ENCODE measurements at places on chromosomes 2 and 18. TPM values are rescaled to one million over a fixed set of nuclear protein-coding genes. Genes with fewer than 3 reads are reported as not detected.

DNA sequence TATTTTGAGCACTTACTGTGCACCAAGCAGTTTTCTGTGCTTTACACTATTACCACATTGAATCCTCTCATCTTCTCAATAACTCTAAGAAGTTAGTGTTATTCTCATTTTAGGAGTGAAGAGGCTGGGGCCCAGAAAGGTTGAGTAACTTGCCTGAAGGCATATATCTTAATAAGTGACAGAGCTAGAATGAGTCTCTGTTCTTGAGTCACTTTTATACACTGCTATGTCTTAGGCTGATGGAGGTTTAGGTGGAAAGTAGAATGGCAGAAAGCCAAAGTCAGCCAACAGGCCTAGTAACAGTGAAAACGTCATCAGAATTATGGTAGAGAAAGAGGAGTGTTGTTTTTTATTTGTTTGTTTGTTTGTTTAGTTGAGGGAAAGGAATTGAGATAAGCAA is 27.9 kb upstream of the RPE start:
- no peak for DNase-seq

GRCh38 chr2:14634489-14635390 is 2.2 kb downstream of the LRATD1 start:
- no peak for DNase-seq

DNA sequence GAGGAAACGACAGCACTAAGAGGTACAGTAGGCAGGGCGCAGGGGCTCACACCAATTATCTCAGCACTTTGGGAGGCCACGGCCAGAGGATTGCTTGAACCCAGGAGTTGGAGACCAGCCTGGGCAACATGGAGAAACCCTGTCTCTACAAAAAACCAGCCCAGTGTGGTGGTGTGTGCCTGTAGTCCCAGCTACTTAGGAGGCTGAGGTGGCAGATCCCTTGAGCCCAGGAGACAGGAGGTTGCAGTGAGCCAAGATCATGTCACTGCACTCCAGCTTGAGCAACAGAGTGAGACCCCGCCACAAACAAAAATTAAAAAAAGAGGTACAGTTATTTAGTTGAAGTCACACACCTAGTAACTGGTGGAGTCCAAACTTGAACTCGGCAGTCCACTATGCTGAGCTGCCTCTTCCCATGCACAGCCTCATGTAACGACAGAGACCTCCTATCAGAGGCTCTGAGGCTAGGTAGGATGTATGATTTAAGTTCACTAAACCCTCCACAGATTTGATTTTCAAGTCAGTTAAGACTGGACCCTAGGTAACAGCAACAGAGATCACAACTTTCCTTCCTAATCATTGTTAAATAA is 8.7 kb downstream of the STK17B start:
- DNase-seq, result no peak

DNA sequence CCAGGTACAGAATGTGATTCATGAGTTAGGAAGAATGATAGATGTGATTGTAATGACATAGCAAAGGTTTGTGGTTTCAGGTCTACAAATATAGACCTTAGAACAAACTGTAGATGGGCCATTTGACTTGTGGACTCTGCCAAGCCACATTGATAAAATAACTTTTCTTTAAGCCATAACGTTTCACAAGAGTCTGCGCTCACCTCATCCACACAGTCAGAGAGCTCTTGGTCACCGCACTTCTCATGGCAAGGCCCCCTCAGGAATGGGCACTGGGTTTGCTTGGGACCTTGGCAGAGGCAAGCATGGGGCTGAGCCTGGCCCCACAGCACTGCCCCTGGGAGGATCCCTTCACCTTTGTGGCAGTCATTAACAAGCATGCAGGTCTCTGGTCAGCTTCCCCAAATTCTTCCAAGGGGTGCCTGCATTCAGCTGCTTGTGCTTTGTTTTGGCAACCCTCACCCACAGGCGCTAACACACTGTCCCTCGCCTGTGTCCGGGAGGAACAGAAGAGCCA is 14.0 kb downstream of the ARMC9 start:
- DNase-seq, result no peak

- no peak for DNase-seq
Observed at GRCh38 chr2:149901231-149901859, 313.8 kb upstream of the MMADHC start.

The STARD6 gene
- total RNA-seq, result not detected

DNA sequence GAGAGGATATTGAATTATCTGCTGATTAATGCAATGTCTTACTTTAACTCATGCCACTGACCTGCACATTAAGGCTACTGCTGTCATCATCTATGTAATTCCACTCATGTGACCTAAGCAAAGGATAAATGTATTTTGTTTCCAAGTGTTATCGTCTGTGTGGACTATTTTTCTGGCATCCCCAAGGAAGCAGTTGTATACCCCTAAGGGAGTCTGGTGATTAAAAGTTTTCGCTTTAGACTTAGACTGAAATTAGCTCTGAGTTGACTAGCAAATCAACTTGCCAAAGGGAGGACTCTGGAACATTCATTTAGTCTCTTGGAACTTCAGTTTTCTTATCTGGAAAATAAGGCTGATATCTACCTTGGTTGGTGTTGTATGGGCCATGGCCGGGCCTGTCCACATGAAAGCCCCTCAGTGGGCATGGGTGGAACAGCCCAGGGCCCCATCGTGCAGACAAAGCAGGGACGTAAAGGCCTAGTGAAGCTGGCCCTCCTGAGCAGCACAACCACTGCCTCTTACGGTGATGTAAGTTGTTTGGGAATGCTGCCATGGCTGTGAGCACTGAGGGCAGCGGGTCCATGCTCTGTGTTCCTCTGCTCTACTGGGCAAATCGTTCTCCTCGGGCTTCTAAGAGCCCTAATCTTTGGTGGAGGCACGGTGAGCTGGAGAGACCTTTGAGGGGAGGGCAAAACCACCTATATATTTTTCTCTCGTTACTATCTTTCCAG is 144.4 kb upstream of the RNF152 start:
- no peak for DNase-seq

- DNase-seq, result no peak
Observed at GRCh38 chr2:3122525-3122924, 255.1 kb downstream of the EIPR1 start.

The TTC39C gene
- total RNA-seq, result 91.8 TPM

- DNase-seq, result no peak
Observed at GRCh38 chr18:24071779-24072178, 57.2 kb downstream of the TTC39C start.

DNA sequence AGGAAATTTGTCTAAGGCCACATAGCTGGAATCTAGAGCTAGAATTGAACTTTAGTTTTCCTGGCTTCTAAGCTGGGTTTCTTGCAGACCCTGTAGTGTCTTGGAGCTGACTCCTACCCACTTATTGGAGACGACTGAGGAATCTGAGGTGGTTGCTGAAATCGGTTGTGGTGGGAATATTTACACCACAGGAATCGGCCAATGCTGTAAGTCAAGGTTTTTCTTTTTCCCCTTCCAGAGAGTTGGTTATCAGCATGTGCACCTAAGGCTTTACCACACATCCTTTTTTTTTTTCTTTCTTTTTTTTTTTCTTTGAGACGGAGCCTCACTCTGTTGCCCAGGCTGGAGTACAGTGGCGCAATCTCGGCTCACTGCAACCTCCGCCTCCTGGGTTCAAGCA is 9.4 kb downstream of the CABLES1 start:
- DNase-seq, result no peak

DNA sequence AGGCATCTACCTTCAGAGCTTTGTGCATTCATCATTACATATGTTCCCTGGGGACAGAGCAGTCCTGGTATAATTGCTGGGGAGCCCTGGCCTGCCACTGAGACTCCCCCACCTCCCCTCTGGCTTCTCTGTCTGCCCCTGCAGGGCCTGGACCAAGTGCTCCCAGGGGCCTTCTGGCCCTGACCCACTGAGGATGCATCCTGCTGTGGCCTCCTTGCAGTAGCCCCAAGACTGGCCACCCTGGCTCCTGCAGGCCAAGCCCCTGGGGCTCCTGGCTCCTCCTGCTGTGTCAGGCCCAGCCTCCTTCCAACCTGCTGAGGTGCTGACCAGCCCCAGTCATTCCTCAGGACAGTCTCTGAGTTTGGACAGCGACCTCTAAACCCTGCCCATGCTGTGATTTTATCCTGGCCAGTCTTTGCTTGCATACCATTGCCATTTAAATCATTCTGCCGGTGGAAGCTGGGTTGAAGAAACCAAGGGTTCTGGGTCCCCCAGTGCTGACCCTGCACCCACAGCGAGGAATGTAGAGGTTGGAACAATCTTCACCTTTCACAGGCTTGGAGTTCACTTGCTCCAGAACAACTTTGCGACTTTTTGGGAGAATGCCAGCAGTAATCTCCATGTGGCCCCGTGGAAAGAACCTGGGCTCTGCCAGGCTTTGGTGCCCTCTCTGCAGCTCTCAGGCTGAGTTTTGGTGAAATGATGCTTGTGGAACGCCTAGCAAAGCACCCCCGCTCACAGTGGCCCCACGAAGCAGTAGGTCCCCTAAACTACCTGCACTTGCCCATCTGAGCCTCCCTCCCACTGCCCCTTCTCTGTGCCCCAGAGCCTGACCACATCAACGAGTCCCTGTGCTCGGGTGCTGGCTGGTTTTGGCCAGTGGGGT is 167.3 kb upstream of the GLI2 start:
- DNase-seq, result no peak

The HRH4 gene
- 0.22 TPM for total RNA-seq

- no peak for DNase-seq
Observed at GRCh38 chr2:64019975-64020528, 824 bp upstream of the VPS54 start.

GRCh38 chr18:43115076-43115921 is at the start of gene RIT2:
TSS of gene RIT2 (minus strand) at chr18:43115685.
- no peak for DNase-seq

DNA sequence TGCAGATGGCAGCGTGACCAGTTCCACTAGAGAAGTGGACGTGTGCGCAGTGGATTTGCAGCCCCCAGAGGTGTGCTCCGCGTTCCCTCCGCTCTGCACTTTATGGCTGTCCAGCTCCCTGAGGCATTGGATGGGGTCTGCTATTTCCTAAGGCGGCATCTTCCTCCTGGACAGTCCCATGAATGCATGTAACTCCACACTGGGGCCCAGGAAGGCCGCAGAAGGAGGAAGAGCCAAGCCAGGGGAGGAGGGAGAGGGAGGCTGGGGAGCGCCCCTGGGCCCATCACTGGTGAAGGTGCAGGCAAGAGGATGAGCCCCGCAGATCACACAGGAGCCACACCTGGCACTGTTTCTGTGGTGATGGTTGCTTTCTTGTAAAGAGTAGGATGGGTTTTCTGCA is 99.1 kb downstream of the PTGR3 start:
- DNase-seq, result no peak

DNA sequence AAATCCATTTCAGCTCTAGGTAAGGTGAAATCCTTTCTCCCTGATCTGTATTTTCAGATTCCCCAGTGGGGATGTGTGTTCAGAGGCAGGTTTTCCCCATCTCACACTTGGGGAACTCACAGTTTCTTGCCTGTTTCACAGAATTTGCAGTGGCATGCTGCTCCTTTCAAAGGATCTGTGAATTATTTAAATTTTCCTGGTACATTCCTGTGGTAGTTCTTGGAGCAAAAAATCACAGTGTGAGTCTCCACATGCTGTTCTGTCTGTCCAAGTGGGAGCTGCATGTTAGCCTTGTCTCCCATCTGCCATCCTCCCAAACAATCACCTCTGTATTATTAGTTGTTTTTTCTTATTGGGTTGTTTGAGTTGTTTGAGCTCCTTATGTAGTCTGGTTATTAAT is 372.9 kb downstream of the ARL6IP6 start:
- DNase-seq, result no peak

GRCh38 chr18:77737405-77737804 is 487.8 kb downstream of the GALR1 start:
- DNase-seq, result no peak

DNA sequence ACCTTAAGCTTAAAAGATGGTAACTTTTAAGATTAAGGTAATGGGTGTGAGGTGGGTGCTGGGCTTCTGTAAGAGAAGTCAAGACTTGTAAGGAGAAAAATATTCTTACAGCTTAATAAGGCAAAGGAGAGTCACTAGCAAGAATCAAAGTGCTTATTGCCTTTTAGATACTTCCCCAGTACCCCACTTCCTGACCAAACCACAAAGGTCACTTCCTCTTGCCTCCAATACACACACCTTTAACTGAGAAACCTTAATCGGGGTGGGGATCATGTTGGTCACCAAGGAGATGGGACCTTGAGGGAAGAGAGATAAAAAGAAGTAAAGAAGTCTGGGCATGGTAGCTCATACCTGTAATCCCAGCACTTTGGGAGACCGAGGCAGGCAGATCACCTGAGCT is 10.6 kb upstream of the ATG16L1 start:
- DNase-seq, result no peak

Data from CD4-positive, alpha-beta T cell (primary cell).